ENCODE measurements at places on chromosomes 3 and 15.

GRCh38 chr3:122004107-122004506, 17.9 kb downstream of the ILDR1 start:
- H3K27ac ChIP-seq, result no peak overlapping the region
- no peaks in the 10 kb centered on the region for H3K36me3 ChIP-seq
- H3K27me3 ChIP-seq, result peaks cover 2% of the 10 kb centered on the region
- peaks cover 1% of the 10 kb centered on the region for H3K4me1 ChIP-seq
- no peak for DNase-seq

GRCh38 chr3:191973820-191974219, 512.9 kb downstream of the PYDC2 start:
- no peaks in the 10 kb centered on the region for H3K36me3 ChIP-seq
- H3K27ac ChIP-seq, result no peak overlapping the region
- no peaks in the 10 kb centered on the region for H3K27me3 ChIP-seq
- H3K4me1 ChIP-seq, result peaks cover 2% of the 10 kb centered on the region

DNA sequence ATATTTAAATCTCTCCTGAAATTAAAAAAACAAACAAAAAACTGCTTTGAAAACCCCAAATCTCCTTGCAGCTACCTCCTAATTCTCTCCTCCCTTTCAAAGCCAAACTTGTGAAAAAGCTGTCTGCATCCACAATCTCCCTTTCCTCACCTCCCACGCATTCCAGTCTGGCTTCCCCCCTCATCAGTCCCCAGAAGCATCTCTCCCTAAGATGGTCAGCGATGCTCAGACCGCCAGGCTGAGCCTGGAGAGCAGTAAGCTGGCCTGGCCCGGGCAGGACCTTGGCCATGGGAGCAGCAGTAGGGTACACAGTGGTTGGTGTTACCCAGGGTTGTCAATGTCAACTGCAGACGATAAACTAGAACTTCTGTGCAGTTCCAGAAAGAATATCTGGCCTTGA, 32.9 kb upstream of the BLM start:
- H3K4me1 ChIP-seq, result peaks cover 5% of the 10 kb centered on the region
- no peak overlapping the region for H3K4me3 ChIP-seq
- no peak for DNase-seq
- no peak overlapping the region for H3K27ac ChIP-seq
- H3K27me3 ChIP-seq, result peaks cover 3% of the 10 kb centered on the region

DNA sequence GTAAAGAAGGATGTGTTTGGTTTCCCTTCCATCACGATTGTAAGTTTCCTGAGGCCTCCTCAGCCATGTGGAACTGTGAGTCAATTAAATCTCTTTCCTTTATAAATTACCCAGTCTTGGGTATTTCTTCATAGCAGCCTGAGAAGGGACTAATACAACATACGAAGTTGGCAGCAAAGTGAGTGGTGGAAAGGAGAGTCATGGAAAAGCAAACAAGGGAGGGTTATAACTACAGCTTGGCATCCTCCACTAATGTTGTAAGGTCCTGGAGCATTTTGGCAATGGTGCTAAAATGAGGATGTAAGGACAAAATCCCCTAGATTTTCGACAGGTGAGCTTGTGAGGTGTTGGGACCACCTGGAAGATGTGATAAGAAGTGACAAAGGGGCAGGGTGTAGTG, 5.8 kb upstream of the TMEM41A start:
- peaks cover 3% of the 10 kb centered on the region for H3K27me3 ChIP-seq
- H3K27ac ChIP-seq, result no peak overlapping the region
- H3K36me3 ChIP-seq, result peaks cover 2% of the 10 kb centered on the region
- no peak overlapping the region for H3K4me3 ChIP-seq
- no peaks in the 10 kb centered on the region for H3K4me1 ChIP-seq

- DNase-seq, result no peak
- no peak overlapping the region for H3K27ac ChIP-seq
- H3K4me3 ChIP-seq, result no peak overlapping the region
- H3K27me3 ChIP-seq, result no peaks in the 10 kb centered on the region
Measured at GRCh38 chr3:130604806-130605205, 87.8 kb downstream of the COL6A6 start.

GRCh38 chr15:31476866-31477265, 150.2 kb downstream of the KLF13 start:
- no peak for DNase-seq
- peaks cover 10% of the 10 kb centered on the region for H3K4me1 ChIP-seq
- H3K4me3 ChIP-seq, result no peak overlapping the region
- H3K27me3 ChIP-seq, result peaks cover 5% of the 10 kb centered on the region

GRCh38 chr3:180048840-180049239, 12.1 kb upstream of the PEX5L start:
- no peak overlapping the region for H3K27ac ChIP-seq
- no peaks in the 10 kb centered on the region for H3K36me3 ChIP-seq
- H3K27me3 ChIP-seq, result no peaks in the 10 kb centered on the region
- no peaks in the 10 kb centered on the region for H3K4me1 ChIP-seq

Data from mesenchymal stem cell (in vitro differentiated cells and primary cell).